Subcutaneous preadipocyte (primary cell): ENCODE measurements at places on chromosomes 5 and 9. TPM values are rescaled to one million over a fixed set of nuclear protein-coding genes. Genes with fewer than 3 reads are reported as not detected.

Gene AMBP
- not detected in 2 replicates for total RNA-seq

Gene ADAM19
- total RNA-seq, result 2.9 and 3.3 TPM in 2 replicates

Gene HSDL2
- total RNA-seq, result 58.1 TPM in 2 replicates

Gene ZDHHC21
- 7.0 and 8.4 TPM in 2 replicates for total RNA-seq

Gene IFNA21
- total RNA-seq, result not detected in 2 replicates

Gene TMEM267
- total RNA-seq, result 9.2 and 10.0 TPM in 2 replicates

Gene CHSY3
- total RNA-seq, result 2.6 and 8.8 TPM in 2 replicates

Gene PCDHA12
- not detected in 2 replicates for total RNA-seq

Gene SKP1
- total RNA-seq, result 115 and 151 TPM in 2 replicates

Gene FOXD4L5
- total RNA-seq, result not detected in 2 replicates

Gene ORM1
- total RNA-seq, result not detected in 2 replicates

Gene GPR150
- 0.20 and 0.37 TPM in 2 replicates for total RNA-seq

Gene NKD2
- total RNA-seq, result 0.20 and 0.73 TPM in 2 replicates

Gene PAPPA
- total RNA-seq, result 26.8 TPM in 2 replicates

Gene C7
- total RNA-seq, result 0.39 and 12.9 TPM in 2 replicates

Gene NPDC1
- 18.8 and 24.3 TPM in 2 replicates for total RNA-seq

Gene IRX2
- total RNA-seq, result 9.6 and 16.0 TPM in 2 replicates

Gene RABGAP1
- 33.0 and 33.4 TPM in 2 replicates for total RNA-seq

Gene ZNF169
- 4.3 and 4.4 TPM in 2 replicates for total RNA-seq

Gene DBH
- not detected in 2 replicates for total RNA-seq

Gene NXNL2
- not detected in 2 replicates for total RNA-seq

Gene STC2
- 11.5 and 16.2 TPM in 2 replicates for total RNA-seq

Gene IRX1
- total RNA-seq, result 9.0 and 9.6 TPM in 2 replicates

Gene TMEM252
- not detected in 2 replicates for total RNA-seq

Gene TSLP
- 4.1 and 5.1 TPM in 2 replicates for total RNA-seq

Gene PCDHB15
- under 0.01 TPM in 1 of 2 replicates, not detected in the other for total RNA-seq

Gene CCDC192
- total RNA-seq, result not detected in 2 replicates

Gene CNTNAP3
- total RNA-seq, result not detected in 2 replicates

Gene PKD2L2
- not detected in 2 replicates for total RNA-seq

Gene PCDHA11
- under 0.01 TPM in 1 of 2 replicates, not detected in the other for total RNA-seq

Gene PAEP
- not detected in 2 replicates for total RNA-seq

Gene PTAR1
- total RNA-seq, result 52.9 and 65.7 TPM in 2 replicates

Gene SETD9
- total RNA-seq, result 6.6 and 13.3 TPM in 2 replicates

Gene ZBED3
- 0.20 and 0.73 TPM in 2 replicates for total RNA-seq

Gene TRIM36
- total RNA-seq, result under 0.01 and 0.39 TPM in 2 replicates

Gene GLDC
- 11.0 and 17.6 TPM in 2 replicates for total RNA-seq

Gene KCNV2
- total RNA-seq, result not detected in 2 replicates

Gene PCA3
- under 0.01 TPM in 2 replicates for total RNA-seq

Gene PWWP2A
- 14.7 and 28.5 TPM in 2 replicates for total RNA-seq

Gene SPAG8
- 0.73 and 2.2 TPM in 2 replicates for total RNA-seq

Gene SAXO1
- not detected in 2 replicates for total RNA-seq

Gene CKMT2
- total RNA-seq, result 0.78 and 2.9 TPM in 2 replicates

Gene DBN1
- total RNA-seq, result 160 and 173 TPM in 2 replicates

Gene SHOC1
- not detected in 2 replicates for total RNA-seq

Gene PHYHD1
- total RNA-seq, result 3.3 and 11.4 TPM in 2 replicates

Gene OLFML2A
- total RNA-seq, result 43.2 and 47.8 TPM in 2 replicates

Gene TLR4
- 8.8 and 17.4 TPM in 2 replicates for total RNA-seq
